H4 (cell line): ENCODE measurements at places on chromosomes 3 and 15. TPM values are rescaled to one million over a fixed set of nuclear protein-coding genes. Genes with fewer than 3 reads are reported as not detected.

DNA sequence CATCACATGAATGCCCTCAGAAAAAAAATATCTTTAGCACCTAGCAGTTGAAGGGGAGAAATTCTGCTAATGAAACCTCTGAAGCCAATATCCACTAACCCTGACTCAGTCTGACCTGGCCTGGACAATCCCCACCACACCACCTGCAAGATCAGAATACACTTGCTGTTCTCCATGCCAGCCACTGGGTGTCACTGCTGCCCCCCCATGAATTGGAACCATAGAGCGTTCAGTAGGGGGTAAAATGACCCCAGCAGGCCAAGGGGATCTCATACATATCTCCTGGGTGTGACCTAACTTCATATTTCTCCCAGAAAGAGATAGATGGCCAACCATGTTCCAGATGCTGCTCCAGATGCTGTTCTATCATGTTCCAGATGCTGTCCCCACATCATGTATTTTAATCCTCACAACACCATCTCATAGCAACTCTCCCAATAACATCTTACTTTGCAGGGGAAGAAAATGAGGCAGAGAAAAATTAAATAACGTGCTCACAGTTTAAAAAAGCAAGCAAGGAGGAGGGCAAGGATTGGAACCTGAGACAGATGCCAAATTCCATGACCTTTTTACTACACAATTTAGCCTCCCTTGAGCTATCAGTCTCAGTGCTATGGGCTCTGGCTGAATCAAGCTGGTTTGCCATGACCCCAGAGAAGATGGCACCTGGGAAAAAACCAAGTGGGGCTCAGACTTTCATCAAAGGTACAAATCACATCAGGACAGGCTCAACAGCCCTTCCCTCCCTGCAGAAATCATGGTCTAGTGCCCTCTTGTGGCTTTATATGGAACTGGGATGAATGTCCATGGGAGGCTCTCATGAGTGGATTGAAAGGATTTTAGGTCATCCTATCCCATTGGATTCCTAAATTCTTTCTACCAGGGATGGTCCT, 12.4 kb downstream of the NTRK3 start:
- peak; percentile 27 for DNase-seq

GRCh38 chr3:64796607-64797399, 109.0 kb upstream of the ADAMTS9 start:
- no peak for DNase-seq

DNA sequence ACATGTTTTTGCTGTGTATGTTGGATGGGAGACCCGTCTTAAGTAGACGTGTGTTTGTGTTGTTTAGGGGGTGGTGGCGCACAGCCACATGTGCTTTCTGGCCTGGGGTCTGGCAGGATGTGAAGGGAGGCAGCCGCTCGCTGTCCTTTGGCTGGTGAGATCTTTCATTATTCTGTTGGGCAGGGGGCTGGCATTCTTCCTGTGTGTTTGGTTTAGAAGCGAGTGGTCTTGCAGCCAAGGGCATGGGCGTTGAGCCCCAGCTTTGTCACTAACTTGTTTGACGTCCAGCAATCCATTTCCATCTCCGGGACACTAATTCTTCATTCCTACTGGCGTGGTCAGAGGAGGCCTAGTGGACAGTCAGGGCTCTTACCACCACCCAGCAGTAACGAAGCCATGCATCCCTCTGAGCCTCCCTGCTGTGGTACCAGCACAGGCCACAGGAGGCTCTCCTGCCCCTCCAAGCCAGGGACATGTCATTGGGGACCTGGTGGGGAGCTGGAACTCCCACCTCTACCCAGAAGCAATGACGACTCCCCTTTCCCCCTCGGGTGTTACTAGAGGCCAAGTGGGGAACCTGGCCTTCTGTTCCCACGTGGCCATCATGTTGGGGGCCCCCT, 10.7 kb downstream of the THSD4 start:
- no peak for DNase-seq

GRCh38 chr3:22988566-22988965, 214.6 kb upstream of the UBE2E2 start:
- DNase-seq: no peak

The ERC2 gene
- 0.18 and 1.6 TPM in 2 replicates for total RNA-seq

DNA sequence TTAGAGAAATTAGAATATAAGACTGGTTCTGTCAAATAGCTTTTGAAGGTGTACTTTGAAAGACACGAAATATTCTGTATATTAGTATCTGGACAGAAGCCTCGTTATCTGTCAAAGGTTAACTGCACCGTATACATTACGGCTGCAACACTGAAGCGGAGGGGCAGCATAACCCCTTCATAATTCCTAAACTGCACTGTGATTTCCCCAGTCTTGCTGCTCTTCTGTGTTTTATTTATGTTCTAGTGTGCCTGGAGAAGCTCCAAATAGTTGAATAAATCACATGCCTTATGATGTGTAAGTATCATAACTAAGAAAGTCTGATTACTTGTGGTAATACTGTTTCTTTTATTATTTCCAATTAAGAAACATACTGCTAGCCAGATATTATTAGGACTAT, 285.7 kb upstream of the ROBO2 start:
- no peak for DNase-seq

GRCh38 chr3:196634829-196635228, 4.7 kb upstream of the NRROS start:
- DNase-seq: no peak

The ADAMTSL3 gene
- 0.17 TPM in 1 of 2 replicates, not detected in the other for total RNA-seq

DNA sequence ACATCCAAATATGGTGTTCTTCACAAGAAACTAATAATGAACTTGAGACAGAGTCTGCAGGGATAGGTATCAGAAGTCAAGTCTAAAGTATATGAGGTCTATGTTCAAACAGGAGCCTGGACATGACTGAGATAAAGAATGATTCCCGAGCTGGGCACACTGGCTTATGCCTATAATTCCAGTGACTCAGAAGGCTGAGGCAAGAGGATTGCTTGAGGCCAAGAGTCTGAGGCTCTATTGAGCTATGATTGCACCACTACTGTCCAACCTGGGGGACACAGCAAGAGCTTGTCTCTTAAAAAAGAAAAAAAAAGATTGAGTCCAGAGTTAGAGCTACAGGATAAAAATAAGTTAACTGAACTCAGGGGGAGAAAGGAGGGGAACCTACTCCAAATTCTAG, 246.5 kb downstream of the LRRN1 start:
- DNase-seq: no peak

- no peak for DNase-seq
Measured at GRCh38 chr3:4406746-4407568, 60.1 kb downstream of the SUMF1 start.

The GOLGA6L7 gene
- not detected in 2 replicates for total RNA-seq

DNA sequence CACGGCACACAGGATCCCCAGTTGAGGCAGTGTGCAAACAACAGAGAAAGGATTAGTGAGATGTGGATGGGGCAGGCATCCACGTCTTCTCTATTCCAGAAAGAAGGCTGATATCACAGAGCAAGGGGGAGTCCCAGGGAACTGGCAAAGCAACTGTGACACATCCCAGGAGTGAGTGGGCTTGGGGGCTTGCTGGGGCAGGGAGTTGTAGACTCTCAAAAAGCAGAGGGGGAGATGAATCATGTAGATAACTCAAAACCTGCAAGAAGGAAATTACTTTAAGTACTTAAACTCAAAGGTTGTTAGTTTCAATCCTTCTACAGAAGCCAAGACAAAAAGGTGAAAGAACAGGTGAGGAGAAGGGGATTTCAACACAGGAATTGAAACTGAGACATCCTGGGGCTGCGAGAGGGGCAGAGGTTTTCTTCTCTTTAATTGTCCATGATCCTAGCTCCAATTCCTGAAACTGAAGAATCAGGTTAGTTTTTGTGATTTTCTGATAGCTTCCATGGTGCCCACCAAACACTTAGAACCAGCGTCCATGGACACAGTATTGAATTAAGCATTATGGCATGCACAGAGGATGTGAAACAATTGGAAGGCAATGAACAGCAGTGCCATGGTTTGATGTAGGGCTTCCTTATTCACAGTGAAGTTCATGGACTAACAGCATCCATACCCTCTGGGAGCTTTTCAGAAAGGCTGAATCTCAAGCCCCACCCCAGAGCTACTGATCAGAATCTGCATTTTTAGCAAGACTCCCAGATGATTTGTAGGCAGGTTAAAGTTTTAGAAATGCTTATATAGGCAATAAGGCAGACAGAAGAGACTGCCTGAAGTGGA, 52.0 kb downstream of the CCR3 start:
- DNase-seq: no peak

DNA sequence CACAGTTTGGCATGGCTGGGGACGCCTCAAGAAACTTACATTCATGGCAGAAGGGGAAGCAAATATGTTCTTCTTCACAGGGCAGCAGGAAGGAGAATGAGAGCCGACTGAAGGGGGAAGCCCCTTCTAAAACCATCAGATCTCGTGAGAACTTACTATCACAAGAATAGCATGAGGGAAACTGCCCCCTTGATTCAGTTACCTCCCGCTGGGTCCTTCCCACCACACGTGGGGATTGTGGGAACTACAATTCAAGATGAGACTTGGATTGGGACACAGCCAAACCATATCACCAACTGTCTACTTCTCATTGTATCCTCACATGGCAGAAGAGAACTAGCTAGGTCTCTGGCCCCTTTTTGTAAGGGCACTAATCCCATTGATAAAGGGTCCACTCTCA, 30.5 kb downstream of the CCDC32 start:
- no peak for DNase-seq

DNA sequence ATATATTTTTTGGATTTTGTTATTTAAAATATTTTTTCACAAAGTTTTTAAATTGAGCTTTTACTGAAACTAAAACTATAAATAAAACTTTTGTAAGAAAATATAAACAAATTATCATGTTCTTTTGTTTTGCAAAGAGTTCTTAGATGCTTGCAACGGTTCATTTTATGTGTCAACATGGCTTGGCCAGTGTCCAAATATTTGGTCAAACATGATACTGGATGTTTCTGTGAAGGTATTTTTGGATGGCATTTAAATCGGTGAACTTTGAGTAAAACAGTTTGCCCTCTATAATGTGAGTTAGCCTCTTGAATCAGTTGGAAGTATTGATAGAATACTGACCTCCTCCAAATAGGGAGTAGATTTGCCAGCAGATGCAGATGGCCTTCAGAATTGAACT, 612.6 kb upstream of the NECTIN3 start:
- DNase-seq: no peak

- no peak for DNase-seq
Measured at GRCh38 chr3:95522449-95522848, 1291.9 kb upstream of the EPHA6 start.

GRCh38 chr3:141981084-141981483, 104.6 kb downstream of the ATP1B3 start:
- DNase-seq: no peak

DNA sequence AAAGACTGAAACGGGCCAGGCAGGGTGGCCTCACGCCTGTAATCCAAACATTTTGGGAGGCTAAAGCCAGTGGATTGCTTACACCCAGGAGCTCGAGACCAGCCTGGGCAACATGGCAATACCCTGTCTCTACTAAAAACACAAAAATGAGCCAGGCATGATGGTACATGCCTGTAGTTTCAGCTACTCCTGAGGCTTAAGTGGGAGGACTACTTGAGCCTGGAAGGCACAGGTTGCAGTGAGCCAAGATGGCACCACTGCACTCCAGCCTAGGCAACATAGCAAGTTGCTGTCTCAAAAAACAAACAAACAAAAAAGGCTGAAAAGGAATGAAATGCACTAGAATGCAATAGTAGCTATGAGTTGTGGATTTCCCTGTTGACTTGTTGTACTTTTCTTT, 94.7 kb downstream of the STAG1 start:
- no peak for DNase-seq

DNA sequence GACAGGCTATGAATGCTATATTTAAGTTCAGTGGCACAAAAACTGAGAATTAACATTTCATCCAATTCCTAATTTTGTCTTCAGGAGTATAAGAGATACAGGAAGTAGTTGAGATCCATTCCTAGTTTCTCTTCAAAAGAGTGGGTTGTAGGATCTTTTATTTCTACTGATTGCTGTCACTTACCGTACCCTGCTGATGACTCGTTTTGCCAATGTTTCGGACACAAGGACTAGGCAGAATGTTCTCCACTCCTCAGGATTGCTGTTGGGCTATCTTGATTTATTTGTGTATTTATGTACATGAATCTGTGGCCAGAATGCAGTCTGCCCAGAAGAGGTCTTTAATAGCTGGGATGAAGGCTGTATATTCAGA, 11.9 kb downstream of the ARL8B start:
- DNase-seq: no peak

The GP5 gene
- not detected in 2 replicates for total RNA-seq

The ARPP21 gene
- total RNA-seq: 0.41 TPM in 1 of 2 replicates, not detected in the other

DNA sequence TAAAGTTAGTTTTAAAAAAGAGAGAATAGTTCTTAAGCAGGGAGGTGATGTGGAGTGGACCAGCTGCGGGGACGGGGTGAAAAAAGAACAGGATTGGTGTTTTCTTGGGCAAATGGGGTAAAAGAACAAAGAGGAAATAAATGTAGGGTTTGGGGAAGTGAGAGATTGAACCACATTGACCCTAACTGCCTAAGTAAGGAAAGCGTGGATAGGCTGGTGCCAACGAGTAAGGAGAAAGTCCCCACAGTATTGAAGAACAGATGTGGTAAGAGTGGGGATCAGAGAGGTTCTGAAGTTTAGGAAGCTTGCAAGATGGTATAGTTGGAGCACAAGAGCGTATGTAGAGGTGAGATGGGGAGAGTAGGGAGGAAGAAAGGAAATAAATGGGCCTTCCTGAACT, 17.0 kb downstream of the IREB2 start:
- DNase-seq: no peak
